Lung (tissue), 17 donors: ENCODE measurements at places on chromosomes 12 and 14.

GRCh38 chr12:54439521-54440255 lies 20.6 kb upstream of the ITGA5 start:
- peak; percentile 73 for DNase-seq

- no peak for DNase-seq
Measured at GRCh38 chr12:106861984-106862916, 87.8 kb downstream of the RIC8B start.

DNA sequence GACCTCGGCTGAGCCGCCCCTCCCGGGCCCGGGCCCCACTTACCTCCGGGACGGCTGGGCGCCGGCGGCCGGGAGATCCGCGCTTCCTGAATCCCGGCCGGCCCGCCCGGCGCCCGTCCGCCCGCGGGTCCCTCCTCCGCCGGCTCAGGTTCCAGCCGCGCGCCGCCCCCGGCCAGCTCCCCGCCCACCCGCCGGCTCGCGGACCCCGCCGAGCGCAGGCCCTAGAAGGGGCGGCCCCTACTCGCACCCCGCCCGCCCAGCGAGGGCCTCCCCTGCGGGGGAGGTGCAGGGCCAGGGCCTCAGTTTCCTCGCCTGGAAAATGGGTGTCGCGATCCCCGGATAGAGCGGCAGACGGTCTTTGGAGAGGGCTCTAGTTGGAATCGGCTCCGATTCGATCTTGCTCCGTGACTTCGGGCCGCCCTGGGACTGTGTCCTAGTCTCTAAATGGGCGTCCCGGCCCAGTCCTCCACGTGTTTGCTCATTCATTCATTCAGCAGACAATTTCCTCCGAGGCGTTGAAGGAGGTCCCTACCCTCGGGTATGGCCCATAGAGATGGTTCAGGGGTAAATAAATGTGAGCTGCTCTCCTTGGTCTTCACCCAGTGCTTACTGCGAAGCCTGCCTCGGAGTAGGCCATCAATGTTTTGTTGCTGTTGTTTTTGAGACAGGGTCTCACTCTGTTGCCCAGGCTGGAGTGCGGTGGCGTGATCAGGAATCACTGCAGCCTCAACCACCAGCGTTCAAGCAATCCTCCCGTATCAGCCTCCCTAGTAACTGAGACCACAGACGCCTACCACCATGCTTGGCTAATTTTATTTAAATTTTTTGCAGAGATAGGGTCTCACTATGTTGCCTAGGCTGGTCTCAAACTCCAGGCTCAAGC lies at the start of gene TRPV4:
TRPV4 (minus strand) TSS at position 92 of the 883 bp plus-strand sequence. CDS start 18,602 bp downstream, outside the sequence.
- peak; percentile 70 for DNase-seq

GRCh38 chr12:14714437-14714836 lies 18.0 kb upstream of the GUCY2C start:
- DNase-seq = no peak

- no peak for DNase-seq
Measured at GRCh38 chr12:82054566-82054965, 295.4 kb upstream of the PPFIA2 start.

DNA sequence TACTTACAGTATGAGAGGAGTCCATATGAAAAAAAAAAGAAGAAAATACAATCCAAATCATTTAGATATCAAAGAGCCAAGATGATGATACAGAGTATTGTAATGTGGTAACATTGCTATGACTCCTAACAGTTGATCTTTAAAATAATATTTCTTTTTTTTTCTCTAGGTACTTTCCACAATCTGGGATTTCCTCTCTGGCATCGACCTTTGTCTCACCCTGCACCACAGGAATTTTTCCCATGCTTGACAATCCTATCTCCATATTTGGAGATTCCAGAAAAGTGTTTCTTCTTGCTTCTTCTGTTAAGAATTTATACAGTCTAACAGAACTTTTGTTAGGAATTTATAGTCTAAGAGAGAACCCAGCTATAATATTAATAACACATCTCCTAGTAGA lies 184.4 kb downstream of the ITPR2 start:
- no peak for DNase-seq

DNA sequence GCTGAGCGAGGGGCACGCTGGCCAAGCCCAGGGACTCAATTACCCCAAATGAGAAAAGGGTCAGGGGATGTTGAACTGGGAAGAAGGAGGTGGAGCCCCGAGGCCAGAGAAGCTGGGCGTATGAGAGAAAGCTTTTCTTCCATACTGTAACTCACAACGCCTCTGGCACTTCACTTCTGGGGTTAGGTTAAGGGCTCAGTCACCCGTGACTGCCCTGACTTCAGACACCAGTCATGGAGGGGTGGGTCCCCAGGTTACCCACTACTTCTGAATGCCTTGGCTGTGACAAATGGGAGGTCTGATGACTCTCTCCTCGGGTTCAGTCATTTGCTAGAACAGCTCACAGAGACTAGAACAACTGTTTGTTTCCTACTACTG lies 5.5 kb upstream of the GPR132 start:
- no peak for DNase-seq

DNA sequence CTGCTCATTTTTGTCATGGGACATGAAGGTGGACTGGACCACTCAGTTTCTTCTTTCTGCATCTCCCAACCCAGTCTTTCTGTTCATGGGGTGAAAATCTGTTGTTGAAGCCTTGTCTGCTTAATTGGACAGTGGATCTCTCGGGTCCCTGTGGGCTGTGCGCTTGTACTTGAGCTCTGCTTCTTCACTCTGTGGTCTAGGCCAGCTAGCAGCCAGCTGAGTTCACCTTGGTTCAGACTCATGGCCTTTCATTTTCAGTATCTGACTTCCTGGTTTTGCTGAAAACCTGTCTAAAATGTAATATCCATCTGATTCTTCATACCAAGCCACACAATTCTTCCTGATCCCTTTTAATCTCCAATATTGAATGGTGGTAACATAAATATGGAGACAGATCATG lies 117.2 kb downstream of the LRRK2 start:
- DNase-seq = no peak

DNA sequence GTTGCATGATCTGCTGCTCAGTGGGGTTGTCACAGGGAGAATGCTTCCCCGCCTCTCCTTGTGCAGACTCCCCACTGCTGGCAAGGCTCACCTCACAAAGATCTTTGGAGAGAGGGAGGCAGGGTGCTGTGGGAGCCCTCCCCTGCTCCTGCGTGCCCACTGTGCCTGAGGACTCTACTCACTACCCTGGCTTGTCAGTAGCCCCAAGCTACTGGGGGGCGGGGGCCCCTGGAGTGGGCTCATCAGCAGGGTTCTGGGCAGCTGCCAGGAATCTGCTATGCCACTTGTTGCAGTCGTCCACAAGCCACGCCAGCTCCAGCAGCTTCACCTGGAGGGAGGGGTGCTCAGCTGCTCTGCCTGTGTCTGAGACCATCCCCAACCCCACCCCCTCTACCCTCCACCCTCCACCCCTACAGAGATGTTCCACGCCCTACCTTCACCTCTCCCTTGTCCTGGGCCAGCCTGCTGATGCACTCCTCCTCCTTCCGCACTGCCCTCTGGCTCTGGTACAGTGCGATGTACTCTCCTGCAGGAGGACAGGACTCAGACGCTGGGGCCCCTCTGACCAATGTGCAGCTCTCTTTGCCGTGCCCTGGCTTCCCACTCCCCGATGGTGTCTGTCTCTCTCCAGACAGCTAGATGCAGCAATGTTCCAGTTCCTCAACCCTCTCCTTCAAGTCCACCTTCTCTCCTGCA lies 14.2 kb upstream of the BLTP3B start:
- no peak for DNase-seq

DNA sequence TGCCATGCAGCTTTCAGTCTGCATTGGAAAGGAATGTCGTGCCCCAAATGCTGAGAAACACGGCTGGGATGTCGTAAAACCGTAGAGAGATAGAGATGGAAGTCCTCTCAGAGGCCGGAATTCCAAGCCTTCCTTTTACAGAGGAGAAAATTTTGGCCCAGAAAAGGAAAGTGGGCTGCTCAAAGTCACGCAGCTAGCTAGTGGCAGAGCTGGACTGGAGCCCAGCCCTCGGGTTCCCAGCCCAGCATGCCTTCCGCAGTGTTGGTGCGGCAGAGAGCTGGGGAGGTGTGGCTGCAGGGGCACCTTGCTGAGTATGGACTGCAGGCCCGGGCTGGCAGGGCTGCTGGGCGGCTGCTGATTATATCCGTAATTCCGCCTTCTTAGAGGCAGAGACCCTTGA lies 50.3 kb downstream of the KCNA1 start:
- DNase-seq = no peak

DNA sequence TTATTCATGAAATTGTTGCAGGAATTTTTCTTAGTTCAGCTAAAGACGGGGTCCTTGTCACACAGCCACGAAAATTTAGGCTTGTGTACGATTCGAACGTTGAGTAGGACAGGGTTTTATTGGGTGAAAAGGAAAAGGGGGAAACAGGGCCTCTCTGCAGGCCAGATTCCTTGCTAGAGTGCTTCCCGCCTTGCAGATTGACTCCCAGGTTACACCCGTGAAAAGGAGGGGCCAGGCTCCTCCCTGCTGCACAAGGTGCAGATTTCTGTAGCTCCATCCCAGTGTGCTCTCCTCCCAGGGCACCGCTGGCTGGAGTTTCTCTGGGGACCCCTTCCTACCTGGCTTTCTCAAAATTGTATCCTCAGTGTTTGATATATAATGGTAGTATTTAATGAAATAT lies 221.5 kb downstream of the ERC1 start:
- no peak for DNase-seq

DNA sequence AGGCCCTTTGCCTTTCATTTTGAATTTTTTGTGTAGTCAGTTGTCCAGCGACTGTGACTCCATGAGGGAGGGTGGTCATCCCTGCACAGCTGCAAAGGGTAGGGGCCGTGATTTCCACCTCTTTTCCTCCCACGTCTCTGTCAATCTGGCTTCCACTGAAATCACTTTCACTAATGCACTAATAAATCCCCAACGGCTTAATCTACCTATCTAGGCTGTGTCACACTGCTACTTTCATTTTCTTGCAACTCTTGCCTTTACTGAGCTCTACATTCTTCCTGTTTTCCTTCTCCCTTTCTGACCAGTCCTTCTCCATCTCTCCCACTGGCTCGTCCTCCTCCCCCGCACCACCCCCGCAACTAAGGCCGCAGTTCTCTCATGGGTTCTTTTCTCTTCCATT lies 212.3 kb upstream of the FOXN3 start:
- DNase-seq = no peak

DNA sequence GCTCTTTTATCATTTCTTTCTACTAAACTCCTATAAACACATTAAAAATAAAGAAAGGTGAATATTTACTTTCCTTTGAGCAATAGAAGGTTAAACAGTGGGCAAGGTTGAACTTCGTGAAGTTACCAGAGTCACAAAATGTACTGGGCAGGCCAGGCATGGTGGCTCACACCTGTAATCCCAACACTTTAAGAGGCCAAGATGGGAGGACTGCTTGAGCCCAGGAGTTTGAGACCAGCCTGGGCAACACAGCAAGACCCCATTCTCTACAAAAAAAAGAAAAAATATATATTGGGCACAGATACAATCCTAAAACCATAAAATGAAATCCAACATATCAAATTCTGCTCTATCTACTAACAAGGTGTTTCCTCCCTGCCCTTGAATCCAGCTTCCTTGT lies 60.7 kb upstream of the VPS33A start:
- no peak for DNase-seq

- no peak for DNase-seq
Measured at GRCh38 chr14:93333631-93334103, 831 bp upstream of the BTBD7 start.

- DNase-seq = peak; percentile 73
Measured at GRCh38 chr12:106903241-106903945, 52.3 kb upstream of the TMEM263 start.

GRCh38 chr14:99742509-99743487 lies 50.4 kb upstream of the EML1 start:
- DNase-seq = no peak

DNA sequence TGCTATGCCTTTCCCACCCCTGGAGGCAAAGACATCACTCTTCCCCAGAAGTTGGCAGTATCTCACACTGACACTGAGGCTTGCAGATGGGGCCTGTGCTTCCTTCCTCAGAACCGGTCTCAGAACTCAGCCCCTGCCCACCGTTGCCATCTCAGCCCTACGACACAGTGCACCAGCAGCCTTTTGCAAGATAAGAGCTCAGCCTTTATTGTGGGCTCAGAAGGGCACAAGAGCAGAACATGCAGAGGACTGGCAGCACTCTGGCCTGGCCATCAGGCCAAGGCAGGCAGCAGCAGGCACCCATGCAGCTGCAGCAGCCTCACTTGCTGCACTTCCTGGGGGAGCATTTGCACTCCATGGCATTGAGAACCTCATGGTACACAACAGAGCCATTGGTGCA lies 3.6 kb upstream of the ANO2 start:
- DNase-seq = no peak

DNA sequence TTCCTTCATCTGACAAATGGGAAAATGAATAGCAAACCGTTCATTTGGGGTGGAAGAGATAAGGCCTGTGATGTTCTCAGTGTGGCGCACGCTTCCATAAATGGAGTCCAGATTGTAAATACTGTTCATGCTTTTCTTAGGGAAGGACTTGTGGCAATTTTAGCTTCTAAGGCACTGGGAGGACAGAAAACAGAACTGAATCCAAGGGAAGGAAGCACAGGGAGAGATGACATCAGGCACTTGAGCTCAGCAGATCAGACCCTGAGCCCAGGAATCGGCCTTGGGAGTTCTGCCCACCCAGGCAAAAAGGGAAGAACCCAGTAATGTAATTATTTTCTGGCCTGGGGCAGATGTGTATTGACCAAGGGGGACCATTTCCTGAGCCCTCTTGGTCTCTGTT lies 7.2 kb upstream of the SH2B3 start:
- peak; percentile 20 for DNase-seq

- DNase-seq = no peak
Measured at GRCh38 chr14:104966261-104966865, 11.8 kb downstream of the AHNAK2 start.

DNA sequence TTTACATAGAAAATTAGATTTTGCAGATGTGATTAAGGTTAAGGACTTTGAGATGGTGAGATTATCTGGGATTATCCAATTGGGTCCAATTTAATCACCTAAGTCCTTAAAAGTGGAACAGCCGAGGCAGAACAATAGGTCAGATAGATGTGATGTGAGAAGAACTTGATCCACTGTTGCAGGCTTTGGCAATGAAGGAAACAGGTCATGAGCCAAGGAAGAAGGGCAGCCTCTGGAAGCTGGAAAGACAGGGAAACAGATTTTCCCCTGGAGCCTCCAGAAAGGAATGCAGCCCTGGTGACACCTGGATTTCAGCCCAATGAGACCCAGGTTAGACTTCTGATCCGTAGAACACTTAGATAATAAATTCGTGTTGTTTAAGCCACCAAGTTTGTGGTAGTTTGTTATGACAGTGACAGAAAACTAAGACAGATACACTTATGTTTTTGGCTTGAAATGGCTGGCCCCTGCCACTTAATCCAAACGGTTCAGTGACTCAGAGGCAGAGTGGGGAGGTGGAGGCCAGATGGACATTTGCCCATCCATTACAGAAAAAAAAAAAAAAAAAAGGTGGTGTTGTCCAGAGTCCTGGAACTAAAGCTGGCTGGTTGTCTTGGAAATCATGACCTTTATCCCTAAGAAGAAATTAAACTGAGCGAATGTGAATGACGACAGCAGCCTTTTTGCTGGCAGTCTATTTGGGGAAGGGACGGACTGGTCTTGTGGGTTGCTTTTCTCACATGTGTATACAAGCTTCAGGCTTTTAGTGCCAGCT lies 181.9 kb upstream of the NRXN3 start:
- peak; percentile 18 for DNase-seq

DNA sequence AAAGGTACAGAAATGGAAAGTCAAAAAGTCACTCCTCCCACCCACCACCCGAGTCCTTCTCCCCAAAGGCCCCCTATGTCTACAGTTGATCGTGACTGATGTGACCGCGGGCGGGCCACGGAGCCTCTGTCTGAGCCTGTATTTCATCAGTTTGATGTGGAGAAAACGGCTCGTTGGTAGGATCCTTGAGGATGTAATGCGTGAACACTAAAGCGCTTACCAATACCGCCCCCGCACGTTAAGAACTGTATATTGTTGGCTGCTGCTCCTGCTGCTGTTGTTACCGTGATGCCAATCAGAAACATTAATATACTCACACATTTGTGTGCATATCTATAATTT lies 24.6 kb upstream of the UBC start:
- DNase-seq = peak; percentile 75
